ENCODE measurements at places on chromosomes 3 and 15. TPM values are rescaled to one million over a fixed set of nuclear protein-coding genes. Genes with fewer than 3 reads are reported as not detected.

The KCNMB3 gene
- 0.34 TPM for total RNA-seq

The MST1R gene
- 0.50 TPM for total RNA-seq

The ZNF620 gene
- 0.67 TPM for total RNA-seq

The IVD gene
- total RNA-seq, result 42.4 TPM

The ACTRT3 gene
- 3.7 TPM for total RNA-seq

The MOBP gene
- not detected for total RNA-seq

The ADPRH gene
- 2.0 TPM for total RNA-seq

The HES1 gene
- total RNA-seq, result not detected

The IP6K2 gene
- 83.2 TPM for total RNA-seq

The BNC1 gene
- 7.1 TPM for total RNA-seq
